Stimulated activated naive CD8-positive, alpha-beta T cell treated with anti-CD3 and anti-CD28 coated beads, Interleukin-15, Interleukin-2, amounts not matched to agents 100 U/mL and 50 U/mL, for 24 hours (primary cell): ENCODE measurements at places on chromosomes 1 and 21.

- DNase-seq: no peak
These were observed 19.5 kb downstream of the FTCD start for GRCh38 chr21:46135782-46136395.

- DNase-seq: no peak
These were observed 60.9 kb downstream of the LHX4 start for GRCh38 chr1:180291004-180291403.

GRCh38 chr1:14106126-14106525, 406.1 kb downstream of the PRDM2 start:
- DNase-seq: no peak

GRCh38 chr1:40948741-40949443, 30.6 kb upstream of the CTPS1 start:
- DNase-seq: peak; percentile 70

DNA sequence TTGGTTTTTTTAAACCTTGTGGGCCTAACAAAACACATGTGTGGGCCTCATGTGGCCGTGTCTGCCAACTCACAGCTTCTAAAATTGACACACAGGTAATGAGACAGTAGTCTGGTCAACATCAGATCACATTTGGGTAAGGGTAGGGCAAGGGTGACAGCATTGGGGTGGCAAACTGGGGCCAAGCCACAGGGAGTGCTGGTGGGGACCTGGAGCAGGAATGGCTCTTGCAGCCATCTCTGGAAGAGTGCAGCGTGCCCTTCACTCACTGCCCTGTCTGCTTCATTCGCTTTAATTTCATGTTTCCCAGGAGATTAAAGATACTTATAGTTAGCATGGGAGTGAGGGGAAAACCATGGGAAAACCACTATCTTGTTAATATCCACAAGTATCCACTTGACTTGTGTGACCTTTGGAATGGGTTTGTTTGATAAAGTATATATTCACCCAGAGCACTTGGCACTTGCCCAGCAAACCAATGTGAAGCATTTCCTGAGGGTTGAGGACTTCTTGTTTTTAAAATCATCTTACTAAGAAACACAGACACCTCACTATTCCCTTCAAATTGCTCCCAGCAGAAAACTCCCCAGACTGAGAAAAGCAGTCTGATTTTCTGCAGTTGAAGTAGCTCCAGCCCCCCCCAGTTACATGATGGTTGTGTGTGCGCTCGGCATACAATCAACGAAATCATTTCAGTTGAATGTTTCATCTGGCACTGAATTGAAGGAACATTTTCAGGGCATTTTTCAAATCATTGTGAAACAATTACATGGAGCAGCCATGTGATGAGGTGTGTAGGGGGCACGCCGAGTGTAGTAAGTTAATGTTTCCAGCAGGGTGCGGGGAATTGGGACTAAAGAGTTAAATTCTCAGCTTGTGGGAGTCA, 175.7 kb downstream of the VPS13D start:
- no peak for DNase-seq

DNA sequence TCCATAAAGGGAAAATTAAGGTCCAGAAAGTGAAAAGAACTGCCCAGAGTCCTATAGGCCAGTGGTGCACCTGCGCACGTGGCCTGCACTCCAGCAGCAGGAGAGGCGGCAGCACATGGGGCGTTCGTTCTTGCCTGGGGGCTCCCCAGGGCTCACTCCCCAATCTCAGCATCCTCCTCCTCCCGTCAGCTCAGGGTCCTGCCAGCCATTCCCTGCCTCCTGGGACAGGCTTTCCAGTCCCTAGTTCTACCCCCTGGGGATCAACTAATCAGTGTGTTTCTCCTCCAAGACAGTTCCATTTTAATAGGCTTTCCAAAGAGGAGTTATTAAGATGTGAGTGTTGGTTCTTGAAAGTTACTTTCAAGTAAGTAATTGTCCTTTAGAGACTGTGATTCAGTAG, 1.2 kb upstream of the A3GALT2 start:
- DNase-seq: no peak

DNA sequence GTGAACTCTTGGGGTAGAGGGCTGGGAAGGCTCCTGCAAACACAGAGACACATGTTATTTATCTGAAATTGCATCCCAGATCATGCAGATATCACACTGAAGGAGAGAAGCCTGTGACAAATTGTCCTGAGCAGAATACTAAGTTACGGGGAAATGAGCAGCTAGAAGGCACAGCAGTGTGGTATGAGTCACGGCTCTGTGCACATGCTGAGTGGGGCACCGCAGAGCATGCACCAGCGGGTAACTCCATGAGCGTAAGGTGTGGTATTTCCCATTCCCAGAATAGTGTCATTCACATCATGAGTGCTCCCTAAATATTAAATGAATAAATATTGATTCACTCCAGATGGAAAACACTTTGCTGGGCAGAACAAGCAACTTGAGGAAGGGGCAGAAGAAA, 21.3 kb upstream of the FCRL2 start:
- DNase-seq: no peak

- DNase-seq: no peak
These were observed 86.8 kb downstream of the TIAM1 start for GRCh38 chr21:31257265-31257664.

DNA sequence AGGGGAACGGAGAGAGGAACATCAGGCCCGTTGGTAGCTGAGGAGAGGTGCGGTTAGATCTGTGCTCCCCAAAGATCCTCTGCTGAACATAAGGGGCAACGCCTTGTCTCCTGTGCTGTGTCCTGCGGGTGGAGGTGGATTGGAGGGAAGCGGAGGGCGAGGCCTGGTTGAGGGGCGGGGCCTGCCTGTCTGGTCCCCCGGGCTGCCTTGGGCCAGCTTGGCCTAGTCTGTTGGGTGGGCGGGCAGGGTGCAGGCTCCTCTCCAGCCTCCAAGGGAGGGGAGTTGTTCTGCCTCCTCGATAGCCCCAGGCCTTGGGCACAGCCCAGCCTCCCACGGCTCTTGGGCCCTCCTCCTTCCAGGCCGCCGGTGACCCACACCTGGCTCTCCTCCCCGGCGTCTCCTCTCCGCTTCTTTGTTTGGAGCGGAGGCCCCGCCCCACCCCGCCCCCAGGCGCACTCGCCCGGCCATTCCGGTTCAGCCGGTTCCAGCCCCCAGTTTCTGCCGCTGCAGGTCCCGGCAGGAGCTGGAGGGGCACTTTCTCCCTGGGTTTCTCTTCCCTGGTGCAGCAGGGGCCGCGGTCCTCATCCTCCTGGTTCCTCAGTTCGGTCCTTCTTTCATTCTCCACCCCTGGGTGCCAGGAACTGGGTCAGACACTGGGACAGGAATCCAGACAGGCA, 19.4 kb downstream of the PTPRF start:
- peak; percentile 19 for DNase-seq

DNA sequence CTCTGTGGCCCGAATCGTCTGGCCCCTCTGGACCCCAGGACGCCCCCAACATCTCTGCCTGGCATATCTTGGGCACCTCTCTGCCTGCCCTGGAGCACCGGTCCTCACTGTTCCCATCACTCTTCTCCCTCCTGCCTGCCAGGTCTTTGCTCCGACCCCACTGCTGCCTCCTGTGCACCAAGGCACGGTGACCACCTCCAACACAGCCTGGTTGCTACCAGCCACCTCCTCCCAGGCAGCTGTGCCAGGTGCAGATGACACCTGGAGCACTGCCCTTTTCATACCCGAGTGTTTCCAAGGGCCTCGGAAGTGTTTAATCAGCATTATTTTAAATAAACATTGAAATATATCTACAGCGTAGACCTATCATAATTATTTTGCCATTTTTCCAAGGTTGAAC, 31.3 kb downstream of the PKNOX1 start:
- no peak for DNase-seq

GRCh38 chr1:63817152-63817667, 43.4 kb downstream of the ROR1 start:
- no peak for DNase-seq

- no peak for DNase-seq
These were observed 18.7 kb downstream of the PSMB2 start for GRCh38 chr1:35622510-35623178.

GRCh38 chr1:221939607-221940006, 197.7 kb upstream of the DUSP10 start:
- DNase-seq: no peak

- no peak for DNase-seq
These were observed 160.9 kb upstream of the FMN2 start for GRCh38 chr1:239930686-239931262.

- DNase-seq: no peak
These were observed 8.0 kb upstream of the MEX3A start for GRCh38 chr1:156090138-156090839.

DNA sequence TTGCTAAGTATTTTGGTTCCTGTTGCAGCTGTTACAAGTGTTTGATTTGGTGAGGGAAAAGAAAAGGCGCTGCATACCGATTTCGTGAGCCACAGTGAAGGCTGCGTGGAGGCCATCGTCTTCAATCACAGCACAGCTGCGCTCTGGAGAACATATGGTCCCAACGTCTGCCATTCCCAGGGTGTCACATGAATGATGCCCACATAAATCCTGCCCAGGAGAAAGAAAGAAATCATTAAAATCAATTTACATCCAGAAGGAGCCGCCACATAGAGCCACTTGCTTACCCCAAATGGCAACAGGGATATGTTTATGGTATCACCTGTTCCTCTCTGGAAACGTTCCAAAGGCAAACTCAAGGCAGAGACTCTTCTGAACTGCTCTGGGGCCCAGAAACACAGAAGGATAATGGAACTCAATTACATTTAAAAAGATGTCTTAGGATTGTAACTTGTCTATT, 12.2 kb downstream of the ADAMTS5 start:
- DNase-seq: no peak

GRCh38 chr1:169745015-169745861, 11.4 kb upstream of the SELE start:
- no peak for DNase-seq

GRCh38 chr1:89630048-89630447, 2.9 kb upstream of the LRRC8C start:
- DNase-seq: no peak

DNA sequence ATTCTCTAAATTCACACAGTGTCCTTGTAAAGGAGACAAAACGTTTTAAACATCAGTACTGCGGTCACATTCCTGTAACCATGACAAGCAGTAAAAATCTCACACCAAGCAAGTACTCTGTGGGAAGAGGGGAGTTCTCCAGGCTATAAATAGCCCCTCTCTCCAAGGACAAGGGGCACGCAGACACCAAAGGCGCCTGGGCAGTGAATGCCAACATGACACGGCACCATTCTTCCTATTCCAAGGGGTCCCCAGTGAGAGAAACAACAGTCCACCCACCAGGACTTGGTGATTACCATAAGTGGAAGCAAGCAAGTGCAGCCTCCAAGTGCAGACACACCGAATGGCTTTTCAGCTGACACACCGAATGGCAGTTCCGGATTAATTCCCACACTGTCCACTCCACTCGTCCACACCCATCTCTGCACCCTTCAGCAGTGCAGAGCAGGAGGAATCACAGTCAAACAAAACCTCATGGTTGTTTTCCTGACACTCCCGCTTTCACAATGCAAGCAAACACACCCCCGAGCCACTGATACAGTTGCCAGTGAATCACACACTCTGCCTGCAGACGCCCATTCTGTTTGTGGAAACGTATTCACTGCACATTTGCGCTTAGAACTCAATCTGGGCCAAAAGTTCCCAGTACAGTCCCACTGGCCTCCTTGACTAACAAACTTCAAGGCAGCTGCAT, 1.8 kb downstream of the PTTG1IP start:
- peak; percentile 32 for DNase-seq

DNA sequence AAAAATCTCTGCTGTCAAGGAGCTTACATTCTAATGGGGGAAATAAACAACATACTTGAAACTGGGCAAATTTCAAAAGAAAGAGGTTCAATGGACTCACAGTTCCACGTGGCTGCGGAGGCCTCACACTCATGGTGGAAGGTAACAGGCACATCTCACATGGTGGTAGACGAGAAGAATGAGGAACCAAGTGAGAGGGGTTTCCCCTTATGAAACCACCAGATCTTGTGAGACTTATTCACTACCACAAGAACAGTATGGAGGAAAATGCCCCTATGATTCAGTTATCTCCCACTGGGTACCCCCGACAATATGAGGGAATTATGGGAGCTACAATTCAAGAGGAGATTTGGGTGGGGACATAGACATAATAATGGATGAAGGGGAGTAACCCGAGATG, 226.4 kb downstream of the ZP4 start:
- DNase-seq: no peak

DNA sequence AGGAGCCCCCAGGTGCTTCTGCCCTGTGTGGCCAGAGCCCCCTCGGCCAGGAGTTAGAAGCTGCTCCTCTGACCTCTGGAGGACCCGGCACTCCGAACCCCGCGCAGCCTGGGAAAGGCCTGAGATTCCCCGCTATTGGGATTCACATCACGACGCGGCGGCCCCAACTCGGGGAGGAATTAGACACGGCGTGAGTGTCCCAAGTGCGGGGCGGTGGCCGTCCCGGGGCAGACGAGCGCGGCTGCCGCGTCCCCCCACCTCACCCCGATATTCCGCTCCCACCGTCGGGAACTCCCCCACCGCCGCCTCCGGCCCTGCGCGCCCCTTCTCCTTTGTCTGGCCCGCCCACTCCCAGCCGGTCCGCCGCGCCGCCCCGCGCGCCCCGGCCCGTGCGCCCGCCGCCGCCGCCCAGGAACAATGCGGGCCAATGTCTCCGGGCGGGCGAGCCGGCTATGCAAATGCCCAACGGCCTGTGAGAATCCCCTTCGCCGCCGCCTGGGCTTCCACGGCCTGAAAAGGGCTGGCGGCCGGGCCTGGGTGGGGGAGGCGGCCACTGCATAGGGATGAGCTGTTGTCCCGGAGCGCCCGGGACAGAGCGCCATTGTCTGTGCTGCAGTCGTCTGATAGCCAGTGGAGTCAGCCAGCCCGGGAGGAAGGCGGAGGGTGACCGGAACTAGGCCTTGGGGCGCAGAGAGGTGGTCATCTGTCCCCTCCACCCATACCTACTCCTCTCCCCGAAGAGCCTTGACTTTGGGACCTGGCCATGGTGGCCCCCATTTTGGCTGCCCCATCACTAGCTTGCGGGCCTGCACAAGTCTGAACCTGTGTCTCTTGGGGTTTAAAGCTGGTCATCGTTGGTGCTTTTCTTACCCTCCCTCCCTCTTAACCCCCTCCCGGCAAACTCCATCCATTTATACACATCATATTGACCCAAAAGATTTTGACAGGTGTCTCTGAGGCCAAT, 19.4 kb downstream of the RHBG start:
- no peak for DNase-seq
